ENCODE measurements at places on chromosomes 5 and 9. TPM values are rescaled to one million over a fixed set of nuclear protein-coding genes. Genes with fewer than 3 reads are reported as not detected.

The SPZ1 gene
- total RNA-seq, result not detected

DNA sequence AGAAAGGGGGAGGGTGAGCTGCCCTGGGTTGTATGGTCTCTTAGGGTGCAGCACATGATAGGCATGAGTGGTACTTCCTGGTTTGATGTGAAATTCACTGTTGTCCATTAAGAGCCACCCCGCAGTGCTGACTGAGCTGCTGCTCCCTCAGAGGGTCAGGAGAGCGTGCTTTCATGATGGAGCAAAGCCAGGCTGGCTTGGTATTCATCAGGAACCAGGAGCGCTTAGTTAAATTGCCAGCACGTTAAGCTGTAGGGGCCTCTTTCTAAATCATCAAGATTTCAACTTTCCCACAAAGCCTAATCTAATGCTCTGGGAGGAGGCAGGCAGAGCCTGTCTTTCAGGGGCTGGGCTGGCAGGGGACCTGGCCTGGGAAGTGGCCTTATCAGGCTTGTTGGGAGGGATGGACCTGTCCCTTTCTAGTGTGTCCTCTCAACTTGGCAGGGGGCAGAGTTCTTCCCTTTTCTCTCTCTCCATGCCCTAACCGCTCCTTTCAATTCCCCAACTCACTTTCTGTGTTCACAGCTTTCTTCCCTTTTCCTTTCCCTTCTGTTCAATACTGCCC, 7.9 kb downstream of the CYSTM1 start:
- peak; percentile 80 for DNase-seq

DNA sequence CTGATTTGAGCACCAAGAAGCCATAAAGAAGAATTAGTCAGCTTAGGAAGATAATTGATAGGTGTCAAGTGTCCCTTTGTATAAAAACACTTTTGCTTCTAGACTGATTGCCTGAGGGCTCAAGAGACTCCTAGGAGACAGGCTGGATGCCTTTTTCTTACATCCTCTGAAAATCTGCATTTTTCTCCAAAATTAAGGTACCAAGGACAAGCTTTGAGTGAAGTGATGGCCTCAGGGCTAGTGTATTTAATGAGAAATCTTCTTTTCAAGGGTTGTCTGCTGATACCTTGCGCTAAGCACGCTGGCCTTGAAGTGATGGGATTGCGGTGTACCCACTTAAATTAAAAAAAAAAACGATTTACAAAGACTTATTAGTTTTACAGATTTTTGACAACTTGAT, 304.0 kb downstream of the TLR4 start:
- DNase-seq, result no peak

The UNC5A gene
- not detected for total RNA-seq

All from fibroblast of the aortic adventitia (primary cell).